Activated naive CD4-positive, alpha-beta T cell treated with anti-CD3 and anti-CD28 coated beads for 36 hours (primary cell): ENCODE measurements at places on chromosomes 7 and 10. TPM values are rescaled to one million over a fixed set of nuclear protein-coding genes. Genes with fewer than 3 reads are reported as not detected.

Gene AQP1
- 0.25 TPM for total RNA-seq

Gene DMBT1
- total RNA-seq: not detected

Gene CPVL
- total RNA-seq: not detected

Gene PLPP4
- not detected for total RNA-seq

Gene ZMYND11
- 11.0 TPM for total RNA-seq

Gene OPALIN
- not detected for total RNA-seq

GRCh38 chr7:22730921-22731654 lies 4.1 kb downstream of the IL6 start:
- no peak for DNase-seq

- DNase-seq: no peak
These were observed 482.6 kb downstream of the RPS24 start for GRCh38 chr10:78516236-78516635.

DNA sequence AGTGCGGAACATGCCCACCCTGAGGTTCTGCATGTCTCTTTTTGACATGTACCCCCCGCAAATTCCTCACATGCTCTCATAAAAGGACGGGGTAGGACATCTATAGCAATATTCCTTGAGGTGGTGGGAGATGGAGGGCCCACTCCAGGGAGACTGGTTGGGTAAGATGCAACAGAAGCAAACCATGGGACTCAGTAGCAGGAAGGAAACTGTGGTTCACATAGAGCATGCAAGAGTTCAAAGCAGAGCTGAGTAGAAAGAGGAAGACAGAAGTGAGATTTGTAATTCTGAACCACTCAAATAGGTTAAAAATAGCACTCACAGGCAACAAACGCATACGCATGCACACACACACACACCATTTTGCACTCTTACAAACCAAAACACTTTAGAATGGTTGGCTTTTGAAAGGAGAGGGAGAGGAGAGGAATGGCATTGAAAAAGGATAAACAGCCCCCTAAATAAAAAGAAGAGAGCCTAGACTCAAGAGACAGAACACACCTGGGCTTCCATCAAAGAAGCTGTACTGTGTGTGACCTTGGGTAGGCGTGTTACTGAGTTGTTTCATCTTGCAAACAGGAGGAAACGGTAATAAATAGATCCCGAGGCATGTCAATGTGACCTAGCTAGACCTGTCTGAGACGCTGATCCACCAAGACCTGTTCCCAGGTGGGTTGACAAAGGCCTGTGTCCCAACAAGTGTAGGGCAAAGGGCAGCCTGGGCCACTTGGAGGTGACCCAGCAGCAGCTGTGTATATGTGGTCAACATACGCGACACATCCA lies 77.6 kb upstream of the LRRC4 start:
- peak; percentile 45 for DNase-seq

GRCh38 chr7:123974326-123974908 lies 49.4 kb downstream of the SPAM1 start:
- no peak for DNase-seq

DNA sequence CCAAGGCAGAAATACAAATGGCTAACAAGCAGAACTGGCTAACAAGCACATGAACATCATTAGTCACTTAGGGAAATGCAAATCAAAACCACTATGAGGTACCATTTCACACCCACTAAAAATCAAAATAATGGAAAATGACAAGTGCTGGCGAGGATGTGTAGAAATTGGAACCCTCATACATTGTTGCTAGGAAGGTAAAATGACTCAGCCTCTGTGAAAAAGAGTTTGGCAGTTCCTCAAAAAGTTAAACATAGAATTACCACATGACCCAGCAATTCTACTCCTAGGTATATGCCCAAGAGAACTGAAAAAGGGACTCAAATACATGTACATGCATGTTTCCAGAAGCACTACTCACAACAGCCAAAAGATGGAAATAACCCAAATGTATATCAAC lies 52.8 kb upstream of the ANAPC16 start:
- peak; percentile 49 for DNase-seq

DNA sequence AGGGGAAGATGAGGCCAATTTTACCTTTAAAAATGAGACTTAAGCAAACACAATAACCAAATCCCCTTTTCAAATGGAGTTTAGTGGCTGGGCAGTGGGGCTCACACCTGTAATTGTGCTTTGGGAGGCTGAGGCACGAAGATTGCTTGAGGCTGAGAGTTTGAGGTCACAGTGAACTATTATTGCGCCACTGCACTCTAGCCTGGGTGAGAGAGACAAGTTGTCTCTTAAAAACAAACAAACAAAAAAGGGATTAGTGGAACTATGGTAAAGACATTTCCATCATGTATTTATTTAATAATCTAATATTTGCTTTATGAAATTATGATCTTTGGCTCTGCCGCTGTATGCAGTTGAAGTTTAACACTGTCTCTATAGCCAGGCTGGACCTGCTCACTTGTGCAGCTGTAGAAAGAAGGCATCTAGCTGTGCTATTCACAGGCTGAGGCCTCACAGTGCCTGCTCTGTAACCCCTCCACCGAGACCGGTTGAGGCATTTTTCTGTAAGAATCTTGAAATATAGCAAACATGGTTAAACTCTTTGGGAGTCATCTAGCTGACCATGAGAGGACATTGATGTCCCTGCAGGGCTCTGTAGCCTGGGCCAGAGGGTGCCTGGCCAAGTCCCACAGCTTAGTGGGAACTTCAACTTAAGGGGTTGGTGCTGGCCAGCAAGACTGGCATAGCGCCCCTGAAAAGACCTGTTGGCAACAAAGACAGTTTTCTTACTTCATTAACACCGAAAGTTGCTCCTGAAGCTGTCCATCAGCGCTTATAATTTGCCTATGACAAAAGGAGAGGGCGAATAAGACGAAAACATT lies 131.8 kb downstream of the BMPER start:
- no peak for DNase-seq

DNA sequence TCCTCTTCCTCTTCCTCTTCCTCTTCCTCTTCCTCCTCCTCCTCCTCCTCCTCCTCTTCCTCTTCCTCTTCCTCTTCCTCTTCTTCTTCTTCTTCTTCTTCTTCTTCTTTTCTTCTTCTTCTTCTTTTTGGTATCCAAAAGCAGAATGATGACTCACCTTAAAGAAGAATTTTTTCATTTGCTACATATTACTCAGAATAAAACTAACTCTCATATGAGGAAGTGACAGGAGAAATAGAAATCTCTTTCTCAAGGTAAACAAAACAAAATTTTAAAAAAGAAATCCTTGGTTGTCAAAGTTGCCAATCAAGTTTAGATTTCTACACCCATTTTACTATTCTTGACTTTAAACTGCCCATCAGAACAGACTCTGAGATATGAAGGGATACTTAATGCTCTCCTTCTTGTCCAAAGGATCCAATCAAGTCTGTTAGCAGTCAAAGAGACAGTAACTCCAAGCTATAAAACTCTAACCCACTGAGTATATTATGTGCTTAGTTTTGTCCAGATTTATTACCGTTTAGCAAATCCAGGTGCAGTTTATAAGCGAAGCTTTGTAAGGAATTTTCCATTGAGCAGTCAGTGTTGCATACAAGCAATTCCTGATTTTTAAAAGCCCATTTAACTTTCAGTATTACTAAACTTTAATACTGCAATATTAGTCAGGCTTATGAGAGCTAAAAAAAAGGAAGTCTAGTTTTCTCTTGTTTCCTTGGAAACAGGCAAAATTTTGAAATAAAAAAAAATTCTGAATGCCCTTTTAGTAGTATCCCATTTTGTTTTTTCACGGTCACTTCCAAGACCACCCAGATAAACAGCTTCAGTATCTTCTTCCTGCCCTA lies 43.1 kb upstream of the SNX13 start:
- no peak for DNase-seq

DNA sequence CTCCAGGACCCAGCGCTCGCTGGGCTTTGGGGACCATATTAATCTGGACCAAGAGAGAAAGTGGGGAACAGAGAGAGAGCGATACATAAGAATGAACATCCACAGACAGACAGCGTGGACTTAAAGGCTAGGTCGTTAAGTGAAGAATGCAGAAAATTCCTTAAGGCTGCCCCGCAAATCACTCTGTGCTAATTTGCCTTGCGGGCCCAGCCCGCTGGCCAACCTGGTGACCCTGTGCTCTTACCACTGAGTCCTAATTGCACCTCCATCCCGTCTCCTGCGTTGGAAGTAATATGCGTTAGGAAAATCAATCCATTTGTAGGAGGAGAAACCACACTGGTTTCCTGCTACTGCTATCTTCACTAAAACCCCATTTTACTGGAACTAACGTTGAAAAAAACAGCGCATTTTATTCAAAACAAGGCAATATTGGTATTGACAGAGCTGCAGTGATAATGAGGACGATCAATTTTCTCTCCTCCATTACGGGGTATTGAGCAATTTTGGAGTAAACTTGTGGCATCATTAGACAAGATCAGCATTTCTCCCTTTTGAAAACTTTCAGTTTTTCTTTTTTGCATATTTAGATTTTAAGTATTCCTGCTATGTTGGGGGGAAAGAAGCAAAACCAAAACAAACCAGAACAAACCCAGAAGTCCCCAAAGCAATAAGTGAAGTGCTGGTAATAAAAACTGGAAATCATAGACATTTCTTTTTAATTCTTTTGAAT lies 85.2 kb downstream of the WDFY4 start:
- DNase-seq: no peak
